Small intestine (tissue), 16 donors: ENCODE measurements at places on chromosomes 2 and 18.
A peak's percentile ranks its signal among the peaks of the same experiment; 100 is the strongest.

DNA sequence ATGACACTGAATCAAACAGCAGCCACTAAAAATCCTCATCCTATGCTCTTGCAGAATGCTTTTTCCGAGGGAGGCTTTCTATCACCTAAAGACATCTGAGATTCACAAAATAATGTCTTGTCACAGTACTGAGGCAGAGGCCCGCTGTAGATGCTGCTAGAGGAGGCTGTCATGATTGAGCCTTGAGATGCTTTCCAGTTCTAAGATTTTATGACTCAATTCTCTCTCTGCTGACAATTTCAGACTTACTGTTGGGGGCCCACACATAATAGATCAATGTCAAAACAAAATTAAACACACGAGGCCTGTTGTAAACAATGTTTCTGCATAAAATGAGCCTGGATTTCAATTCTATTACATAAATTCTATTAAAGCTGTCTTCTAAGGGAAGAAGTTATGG is 132.7 kb upstream of the ARL4C start:
- no peak for DNase-seq

DNA sequence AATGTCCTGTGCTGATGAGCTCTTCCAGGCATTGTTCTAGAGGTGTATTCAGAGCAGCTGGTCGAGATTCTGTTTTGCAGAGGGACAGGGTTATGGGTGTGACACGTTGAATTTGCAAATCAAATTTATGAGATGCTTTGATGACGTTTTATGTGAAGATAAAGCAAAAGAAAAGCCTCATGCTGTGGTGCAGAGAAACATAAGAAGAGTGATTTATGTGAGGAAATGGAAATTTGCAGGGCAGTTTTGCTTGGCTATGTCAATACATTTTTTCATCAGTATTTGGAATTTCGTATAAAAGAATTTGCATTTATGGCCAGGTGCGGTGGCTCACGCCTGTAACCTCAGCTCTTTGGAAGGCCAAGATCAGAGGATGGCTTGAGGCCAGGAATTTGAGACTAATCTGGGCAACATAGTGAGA is 36.4 kb downstream of the TSN start:
- no peak for DNase-seq

GRCh38 chr2:169823996-169824372 is 721 bp downstream of the METTL5 start:
- no peak for DNase-seq

- no peak for DNase-seq
These were observed 147.1 kb downstream of the GALNT1 start for GRCh38 chr18:35728676-35729075.

GRCh38 chr2:72834596-72834995 is 8.8 kb upstream of the EXOC6B start:
- no peak for DNase-seq

DNA sequence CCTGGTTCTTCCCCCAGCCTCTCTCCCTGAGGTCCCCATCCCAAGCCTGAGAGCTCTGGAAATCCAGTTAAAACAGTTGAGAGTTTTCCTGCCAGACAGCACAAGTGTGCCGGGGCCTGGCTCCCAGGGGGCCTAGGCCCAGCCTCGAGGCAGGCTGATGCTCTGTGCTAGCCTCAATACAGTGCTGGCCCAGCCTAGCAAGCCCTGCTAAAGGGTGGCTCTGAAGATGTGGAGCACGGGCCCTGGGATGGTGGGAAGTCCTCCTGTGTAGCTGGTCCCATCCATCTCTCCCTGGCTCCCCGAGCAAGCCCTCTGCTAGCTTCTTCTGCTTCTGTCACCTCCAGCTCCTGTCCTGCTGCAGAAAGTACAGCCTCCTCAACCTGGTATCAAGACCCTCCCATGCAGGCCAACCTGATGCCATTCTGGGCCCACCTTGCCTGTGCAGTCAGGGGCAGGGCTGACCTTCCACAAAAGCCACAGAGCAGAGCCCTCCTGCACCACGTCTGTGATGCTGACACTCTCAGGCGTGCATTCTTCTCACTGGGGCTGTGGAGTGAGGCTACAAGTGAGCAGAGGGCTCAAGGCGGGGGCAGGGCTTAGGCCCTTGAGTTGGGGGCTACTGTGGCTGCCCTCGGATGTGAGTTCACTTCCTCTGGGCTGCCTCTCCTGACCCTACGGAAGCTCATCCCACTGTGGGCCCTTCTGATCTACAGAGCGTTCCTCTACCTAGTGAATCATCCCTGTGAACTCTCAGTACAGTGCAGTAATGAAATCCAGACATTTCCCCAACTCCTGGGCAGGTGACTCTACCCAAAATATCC is 60.1 kb upstream of the LAPTM4A start:
- DNase-seq = no peak

DNA sequence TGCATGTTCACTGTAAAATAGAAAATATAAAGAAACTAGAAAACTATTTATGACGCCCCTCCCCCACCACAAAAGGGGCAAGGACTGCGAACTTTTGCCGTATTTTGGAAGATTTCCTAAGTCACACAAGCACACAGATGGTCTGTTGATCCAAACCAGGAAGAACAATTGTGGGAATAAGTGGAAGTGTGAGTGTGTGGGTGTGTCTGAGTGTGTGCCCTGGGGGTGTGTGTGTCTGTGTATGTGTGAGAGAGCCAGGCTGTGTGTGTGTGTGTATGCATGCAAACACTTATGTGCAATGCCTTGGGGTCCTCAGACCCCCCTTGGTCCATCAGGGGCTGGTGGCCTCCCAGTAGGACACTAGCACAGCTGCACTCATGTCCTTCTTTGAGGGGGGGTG is 43.1 kb downstream of the HPCAL1 start:
- no peak for DNase-seq

DNA sequence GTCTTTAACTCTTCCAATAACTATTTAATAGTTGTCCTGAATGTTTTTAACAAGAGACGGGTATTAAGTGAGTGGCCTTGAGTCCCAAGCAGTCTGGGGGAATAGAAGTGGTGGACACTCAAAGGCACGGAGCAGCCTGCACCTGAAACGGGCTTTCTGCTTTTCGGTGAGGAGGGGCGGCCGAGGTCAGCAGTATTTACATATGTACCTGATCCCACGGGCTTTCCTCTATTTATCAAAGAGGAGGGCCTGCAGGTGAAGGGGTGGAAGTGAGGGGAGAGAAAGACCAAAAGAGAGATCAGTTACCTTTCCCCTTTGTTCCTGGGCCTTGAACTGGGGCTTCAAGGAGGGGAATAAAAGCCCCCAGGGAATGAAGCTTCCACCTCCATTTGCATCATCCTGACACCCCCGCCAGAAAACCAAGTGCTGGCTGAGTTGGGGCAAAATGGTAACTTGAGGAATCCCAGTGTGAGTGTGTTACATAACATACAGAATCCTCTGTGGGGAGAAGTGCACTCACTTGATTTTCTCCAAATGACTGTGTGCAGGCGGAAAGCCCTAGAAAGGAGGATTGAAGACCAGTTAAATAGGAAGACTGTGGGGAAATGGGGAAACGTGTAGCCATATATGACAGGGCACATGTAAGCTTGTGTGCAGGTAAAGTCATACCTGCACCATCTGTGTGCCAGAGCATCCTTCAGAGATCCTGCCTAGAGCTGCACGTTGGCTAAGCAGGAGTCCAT is 12.4 kb downstream of the POU3F3 start:
- DNase-seq = no peak

DNA sequence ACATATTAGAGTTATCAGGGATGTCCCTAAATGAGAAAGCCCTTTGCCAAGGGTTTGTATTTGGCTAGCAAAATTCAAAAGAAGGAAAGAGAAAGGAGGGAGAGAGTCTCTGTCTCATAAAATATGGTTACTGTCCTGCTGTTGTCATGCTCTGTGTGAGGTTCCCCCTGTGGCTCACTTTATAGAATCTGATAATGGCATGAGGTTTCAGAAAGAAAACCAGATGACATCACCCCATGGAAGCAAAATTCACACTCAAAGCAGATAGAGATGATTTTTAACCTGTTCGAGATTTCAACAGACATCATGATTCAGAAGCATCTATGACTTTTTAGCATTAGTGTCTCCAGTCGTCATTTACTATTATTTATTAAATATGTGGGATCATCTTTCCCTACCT is 165.0 kb upstream of the SESTD1 start:
- no peak for DNase-seq

DNA sequence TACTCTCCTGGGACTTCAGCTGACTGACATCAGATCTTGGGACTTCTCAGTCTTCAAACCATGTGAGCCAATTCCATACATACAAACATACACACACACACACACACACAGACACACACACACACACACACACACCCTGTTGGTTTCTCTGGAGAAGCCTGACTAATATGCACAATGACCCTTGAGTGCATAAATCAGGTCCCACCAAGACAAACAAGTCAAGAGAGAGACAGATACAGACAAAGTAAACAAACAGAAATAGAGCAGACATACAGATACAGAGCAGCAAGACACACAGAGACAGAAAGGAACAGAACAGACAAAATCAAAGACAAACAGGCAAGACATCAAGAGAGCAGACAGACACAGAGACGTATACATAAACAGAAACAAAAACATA is 43.8 kb upstream of the DDX18 start:
- DNase-seq = peak; percentile 9

- no peak for DNase-seq
These were observed 54.3 kb upstream of the PEX13 start for GRCh38 chr2:60963190-60963589.

GRCh38 chr2:101630224-101630949 is 67.1 kb upstream of the MAP4K4 start:
- peak; percentile 62 for DNase-seq

DNA sequence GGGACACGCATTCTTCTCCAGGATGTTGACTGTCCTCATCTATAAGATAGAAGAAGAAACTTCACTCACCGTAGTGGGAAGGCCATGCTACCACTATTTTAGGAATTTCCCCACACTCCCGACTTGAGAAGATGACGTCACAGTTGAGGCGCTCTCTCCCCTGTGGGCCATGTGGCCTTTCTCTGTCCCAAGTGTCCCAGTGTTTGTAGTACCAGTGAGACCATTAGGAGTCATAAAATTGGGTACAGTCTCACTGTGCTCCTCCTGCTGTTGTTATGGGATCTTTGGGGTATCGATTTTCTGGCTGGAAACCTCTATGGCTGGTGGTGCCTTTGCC is 7.2 kb upstream of the SNTG2 start:
- DNase-seq = no peak

DNA sequence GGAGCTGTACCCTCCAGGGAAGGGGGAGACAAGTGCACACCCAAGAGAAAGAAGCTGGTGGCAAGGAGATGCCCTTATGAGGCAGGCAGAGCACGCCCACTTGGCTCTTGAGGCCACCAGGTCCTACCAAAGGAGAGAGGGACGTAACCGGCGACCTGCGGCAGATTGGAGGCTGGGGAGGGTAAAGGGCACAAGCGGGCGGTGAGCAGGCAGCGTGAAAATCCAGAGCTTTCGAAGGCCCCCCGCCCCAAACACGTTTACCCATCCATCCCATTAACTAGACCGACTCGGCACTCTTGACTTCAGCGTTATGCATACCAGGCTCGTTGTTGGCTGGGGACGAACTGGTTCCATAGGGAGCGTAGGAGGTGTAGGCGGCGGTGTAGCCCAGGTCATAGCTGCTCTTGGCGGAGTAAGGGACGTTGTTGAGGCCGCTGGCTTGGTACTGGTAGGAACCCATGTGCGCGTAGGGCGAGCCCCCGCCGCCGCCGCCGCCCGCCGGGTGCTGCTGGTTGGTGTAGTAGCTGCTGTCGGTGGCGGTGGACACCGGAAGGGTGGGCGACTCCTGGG is 794 bp downstream of the DLX2 start:
- no peak for DNase-seq

DNA sequence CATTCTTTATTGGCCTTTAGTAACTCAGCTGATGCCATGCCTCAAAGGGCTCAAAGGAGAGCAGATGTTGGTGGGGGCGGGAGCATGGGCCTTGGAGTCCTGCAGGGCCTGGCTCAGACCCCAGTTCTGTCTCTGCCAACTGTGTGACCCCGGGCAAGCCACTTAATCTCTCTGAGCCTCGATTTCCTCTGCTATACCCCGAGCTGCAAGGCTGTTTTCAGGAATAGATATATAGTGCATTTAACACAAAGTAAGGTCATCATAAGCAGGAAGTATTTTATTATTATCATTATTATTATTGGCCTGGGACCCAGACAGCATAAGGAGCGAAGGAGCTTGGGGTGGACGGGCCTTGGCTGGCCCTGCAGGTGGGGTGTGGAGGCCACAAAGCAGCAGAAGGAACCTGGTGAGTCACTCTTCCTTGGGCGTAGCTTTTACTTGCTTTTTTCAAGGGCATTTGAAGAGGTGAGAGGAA is 162.7 kb downstream of the INHBB start:
- no peak for DNase-seq

- no peak for DNase-seq
These were observed 189.3 kb downstream of the HDAC4 start for GRCh38 chr2:239211396-239212094.

- no peak for DNase-seq
These were observed 181.2 kb upstream of the RAB6C start for GRCh38 chr2:129798301-129798581.

DNA sequence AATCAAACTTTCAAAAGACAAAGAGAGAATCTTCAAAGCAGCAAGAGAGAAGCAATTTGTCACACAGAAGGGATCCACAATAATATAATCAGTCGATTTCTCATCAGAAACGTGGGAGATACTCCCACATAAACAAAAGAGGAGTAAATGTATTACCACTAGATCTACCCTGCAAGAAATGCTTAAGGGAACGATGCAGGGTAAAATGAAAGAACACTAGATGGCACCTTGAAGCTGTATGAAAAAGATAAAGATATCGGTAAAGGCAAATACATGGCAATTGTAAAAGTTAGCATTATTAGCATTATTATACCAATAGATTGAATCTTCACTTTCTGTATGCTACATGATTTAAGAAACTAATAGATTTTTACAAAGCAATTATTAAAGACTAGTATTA is 677.0 kb downstream of the SUCLG1 start:
- no peak for DNase-seq

GRCh38 chr2:203909261-203909967 is 27.1 kb upstream of the ICOS start:
- peak; percentile 46 for DNase-seq

DNA sequence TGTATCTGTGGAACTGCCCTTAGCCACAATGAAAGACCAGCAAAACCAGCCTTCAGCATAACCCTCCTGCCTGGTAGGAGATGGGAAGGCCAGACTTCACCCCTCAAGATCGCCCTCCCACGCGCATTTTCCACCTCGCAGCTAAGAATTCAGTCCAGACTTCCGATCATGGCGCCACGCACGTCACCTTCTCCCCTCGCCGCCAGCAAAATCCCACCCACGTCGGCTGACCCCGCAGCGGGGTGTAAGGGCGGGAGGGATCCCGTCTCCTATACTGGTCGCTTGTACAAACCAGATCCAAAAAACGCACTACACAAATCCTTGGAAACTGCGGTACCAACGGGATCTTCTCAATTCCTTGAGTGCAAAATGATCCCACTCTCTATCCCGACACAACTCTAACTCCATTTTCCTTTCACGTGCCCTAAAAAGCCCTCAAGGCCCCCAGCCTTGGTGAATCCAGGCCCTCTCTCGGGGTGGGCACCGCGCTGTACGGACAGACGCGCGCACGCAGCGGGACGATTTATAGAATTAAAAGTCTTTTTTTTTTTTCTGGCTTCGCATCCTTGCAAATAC is 1.0 kb upstream of the BMPR2 start:
- DNase-seq = peak; percentile 21

- DNase-seq = no peak
These were observed 15.8 kb upstream of the AGXT start for GRCh38 chr2:240852671-240853314.
